Fibroblast of lung (primary cell): ENCODE measurements at places on chromosomes 6 and 20. TPM values are rescaled to one million over a fixed set of nuclear protein-coding genes. Genes with fewer than 3 reads are reported as not detected.
A peak's percentile ranks its signal among the peaks of the same experiment; 100 is the strongest.

Gene SLC17A1
- not detected in 2 replicates for total RNA-seq

- no peak for DNase-seq
Measured at GRCh38 chr6:168915855-168916254, 337.8 kb downstream of the THBS2 start.

- DNase-seq: no peak
Measured at GRCh38 chr6:89862273-89862672, 32.0 kb upstream of the GJA10 start.

Gene NEDD9
- total RNA-seq: 13.6 and 33.7 TPM in 2 replicates

- DNase-seq: no peak
Measured at GRCh38 chr6:115706324-115706723, 354.4 kb downstream of the FRK start.

GRCh38 chr6:166410426-166410935 is 27.7 kb upstream of the MPC1 start:
- no peak for DNase-seq

Gene PEX6
- total RNA-seq: 49.2 and 61.4 TPM in 2 replicates

Gene PNLDC1
- total RNA-seq: not detected in 2 replicates

DNA sequence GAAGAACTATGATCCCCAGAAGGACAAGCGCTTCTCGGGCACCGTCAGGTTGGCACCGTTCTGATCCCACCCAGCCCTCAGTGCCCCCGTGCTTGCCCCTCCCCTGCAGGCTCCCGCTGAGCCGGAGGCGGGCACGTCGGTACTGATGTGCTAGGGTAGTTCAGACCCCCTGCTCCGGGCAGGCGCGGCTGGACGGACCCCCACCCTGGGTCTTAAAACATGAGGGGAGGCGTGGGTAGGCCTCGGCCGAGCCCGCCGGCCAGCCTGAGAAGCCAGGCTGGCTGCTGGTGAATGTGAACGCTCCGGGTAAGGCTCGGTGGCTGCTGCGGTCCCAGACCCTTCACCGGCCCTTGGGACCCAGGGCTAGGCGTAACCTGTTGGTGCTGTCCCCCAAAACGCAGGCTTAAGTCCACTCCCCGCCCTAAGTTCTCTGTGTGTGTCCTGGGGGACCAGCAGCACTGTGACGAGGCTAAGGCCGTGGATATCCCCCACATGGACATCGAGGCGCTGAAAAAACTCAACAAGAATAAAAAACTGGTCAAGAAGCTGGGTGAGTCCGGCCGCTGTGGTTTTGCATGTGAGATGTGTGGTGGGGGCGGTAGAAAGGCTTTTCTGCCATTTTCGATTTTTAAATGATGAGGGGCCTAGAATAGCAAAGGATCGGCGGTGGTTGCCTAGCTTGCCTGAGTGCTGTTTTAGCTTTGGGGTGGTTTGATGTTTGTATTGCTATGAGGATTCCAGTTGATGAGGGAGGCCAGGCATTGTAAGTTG is 964 bp downstream of the RPL10A start:
- no peak for DNase-seq

DNA sequence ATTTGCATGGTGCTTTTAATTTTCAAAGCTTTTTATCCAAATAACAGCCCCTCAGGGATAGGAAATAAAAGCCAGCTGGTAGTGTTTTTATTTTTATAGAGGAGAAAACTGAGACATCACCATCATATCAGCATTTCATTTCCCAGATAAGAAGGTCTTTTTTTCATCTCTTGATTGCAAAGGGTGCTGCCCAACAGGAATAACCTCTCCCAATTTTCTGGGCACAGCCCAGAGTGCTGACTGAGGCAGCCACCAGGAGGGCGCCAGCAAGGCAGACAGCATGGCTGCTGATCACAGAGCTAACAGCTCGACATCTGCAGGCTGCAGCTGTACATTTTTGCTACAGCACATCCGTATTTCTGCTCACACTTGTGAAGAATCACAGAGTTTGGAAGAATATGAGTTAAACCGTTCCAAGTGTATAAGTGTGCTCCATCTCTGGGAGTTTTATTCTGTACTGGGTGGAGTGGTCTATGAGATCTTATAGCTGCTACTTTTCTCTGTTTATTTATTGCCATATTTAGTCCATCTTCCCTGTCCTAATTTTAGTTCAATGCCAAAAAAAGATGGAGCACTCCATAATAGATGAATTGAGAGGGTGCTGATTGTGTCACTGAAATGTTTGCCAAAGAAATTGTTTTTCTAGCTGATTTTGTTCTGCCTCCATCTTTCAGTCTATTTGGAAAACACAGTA is 85.5 kb upstream of the C20orf144 start:
- peak; percentile 20 for DNase-seq

GRCh38 chr20:20903773-20904500 is 191.5 kb upstream of the RALGAPA2 start:
- no peak for DNase-seq

DNA sequence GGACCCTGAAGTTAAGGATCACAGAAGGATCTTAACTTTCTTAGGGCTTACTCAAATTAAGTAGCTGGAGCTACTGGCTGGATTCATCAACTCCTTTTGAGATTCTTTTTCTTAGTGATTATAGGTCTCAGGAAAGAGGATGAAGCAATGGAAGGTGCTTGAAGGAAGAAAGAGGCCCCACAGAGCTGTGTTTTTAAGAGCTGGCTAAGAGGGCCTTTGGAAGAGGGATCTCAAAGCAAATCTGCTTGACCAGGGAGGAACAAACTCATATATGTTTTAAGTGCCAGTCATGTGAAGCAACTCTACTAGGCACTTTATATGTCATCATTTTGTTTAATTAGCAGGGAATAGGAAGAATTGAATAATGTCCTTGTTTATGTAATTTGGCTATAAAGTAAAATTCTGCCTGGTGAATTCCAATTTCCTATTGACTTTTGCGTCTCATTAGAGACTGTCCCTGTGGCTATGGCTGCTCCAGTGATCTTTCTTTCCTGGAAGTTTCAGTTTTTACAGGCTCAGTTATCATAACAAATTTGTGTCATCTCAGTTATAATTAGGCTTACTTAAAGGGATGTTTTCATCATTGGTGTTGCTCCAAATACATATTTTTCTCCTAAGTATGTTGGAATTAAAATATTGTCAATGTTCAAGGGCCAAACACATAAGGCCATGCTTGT is 222.8 kb upstream of the CITED2 start:
- DNase-seq: no peak

DNA sequence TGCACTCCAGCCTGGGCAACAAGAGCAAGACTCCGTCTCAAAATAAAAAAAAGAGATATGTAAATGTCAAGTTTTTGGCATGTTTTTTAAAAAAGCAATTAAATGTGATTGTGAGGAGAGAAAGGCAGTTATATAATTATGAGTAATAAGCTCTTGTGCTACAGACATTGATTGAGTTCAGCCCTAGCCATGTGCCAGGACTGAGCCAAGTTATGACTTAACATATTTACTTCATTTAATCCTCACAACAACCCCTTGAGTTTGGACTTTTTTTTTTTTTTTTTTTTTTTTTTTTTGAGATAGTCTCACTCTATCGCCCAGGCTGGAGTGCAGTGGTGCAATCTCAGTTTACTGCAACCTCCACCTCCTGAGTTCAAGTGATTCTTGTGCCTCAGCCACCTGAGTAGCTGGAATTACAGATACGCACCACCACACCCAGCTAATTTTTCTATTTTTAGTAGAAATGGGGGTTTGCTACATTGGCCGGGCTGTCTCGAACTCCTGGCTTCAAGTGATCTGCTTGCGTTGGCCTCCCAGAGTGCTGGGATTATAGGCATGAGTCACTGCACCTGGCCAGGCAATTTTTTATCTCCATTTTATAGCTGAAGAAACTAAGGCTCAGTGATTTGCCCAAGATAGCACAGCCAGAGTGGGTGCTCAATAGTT is 15.0 kb upstream of the CSE1L start:
- no peak for DNase-seq

DNA sequence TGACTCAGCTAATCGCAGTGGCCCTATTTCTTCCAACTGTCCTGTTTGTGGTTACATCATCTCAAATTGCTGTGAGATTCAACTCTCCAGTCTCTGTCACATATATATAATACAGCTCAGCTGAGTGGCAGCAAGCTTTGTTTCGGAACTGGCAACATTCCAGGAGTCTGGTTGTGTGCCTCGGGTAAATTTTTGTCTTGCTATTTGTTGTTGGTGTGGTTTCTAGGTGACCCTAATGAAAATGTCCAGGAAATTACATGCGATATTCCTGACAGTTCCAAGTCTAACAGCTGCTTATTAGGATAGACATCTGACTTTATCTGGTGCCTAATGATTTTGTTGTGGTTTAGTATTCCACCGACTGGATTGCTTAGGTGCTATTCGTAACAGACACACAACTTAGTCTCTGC is 581.8 kb downstream of the CD109 start:
- DNase-seq: peak; percentile 20

DNA sequence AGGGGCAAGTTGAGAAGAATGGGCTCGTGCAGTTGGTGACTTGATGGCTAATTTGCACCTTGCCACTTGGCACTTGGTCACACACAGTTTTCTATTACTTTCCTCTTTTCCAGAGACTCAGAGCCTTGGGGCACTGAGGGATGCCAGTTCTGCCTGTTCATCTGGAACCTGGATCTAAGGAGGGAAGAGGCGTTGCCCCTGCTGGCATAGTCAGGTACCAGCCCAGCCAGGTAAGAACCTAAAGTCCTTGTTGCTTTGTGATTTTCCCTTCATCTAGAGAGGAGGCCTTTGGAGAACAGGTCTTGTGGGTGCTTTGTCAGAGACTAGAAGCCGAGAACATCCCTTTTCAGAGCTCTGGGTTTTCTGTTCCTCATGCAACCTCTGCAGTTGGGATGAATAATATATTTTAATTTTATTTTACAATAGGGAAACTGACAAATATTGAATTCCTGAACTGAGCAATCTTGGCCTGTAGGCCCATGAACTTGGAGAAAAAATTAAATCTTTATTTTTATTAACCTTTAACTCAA is 11.4 kb downstream of the SYTL3 start:
- DNase-seq: no peak

GRCh38 chr20:58843128-58843556 is 7.6 kb downstream of the GNAS-AS1 start:
- DNase-seq: no peak

DNA sequence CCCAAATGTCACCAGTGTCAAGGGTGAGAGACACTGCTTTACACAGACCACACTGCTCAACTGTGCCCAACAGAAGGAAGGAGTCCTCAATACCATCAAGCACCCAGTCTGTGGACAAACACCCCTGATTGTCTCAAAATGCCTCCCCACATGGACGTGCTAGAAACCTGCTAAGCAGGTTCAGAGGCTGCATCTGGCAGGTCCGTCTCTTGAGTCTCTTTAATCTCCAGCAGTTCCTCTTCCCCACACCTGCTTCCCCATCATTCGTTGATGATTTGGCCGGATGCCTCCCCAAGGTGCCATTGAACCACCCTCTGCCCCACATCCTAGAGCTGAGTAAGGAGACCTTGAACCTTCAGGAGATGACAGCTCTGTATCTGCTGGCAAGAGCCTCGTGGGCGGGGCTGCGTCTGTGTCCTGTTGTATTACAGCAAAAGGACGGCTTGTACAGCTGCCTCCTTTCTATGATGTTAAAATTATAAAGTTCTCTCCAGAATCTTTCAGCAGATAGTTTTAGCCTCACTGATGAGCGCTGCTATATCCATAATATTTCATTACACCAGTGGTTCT is 179.2 kb downstream of the PREX1 start:
- DNase-seq: no peak

GRCh38 chr20:48224533-48225050 is 439.3 kb upstream of the SULF2 start:
- DNase-seq: no peak

GRCh38 chr6:82861121-82861520 is 204.5 kb downstream of the UBE3D start:
- DNase-seq: no peak

GRCh38 chr20:51953731-51954340 is 151.5 kb upstream of the SALL4 start:
- DNase-seq: no peak

DNA sequence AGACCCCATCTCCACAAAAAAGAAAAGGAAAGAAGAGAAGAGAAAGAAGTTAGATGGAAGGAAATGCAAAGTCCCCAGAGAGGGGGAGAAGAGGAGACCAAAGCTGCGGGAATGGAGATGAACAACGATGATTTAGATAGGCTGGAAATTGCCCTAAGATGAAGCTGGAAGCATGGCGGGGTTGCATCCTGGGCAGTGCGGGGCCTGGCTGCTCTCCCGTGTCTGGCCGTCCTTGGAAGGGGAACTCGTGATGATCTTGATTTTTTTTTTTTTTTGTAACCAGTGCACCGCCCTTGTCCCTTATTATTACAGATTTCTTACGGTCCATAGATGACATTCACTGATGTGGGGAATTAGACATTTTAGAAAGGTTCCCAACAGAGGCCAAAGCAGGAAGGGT is 276.5 kb downstream of the CDH4 start:
- no peak for DNase-seq

DNA sequence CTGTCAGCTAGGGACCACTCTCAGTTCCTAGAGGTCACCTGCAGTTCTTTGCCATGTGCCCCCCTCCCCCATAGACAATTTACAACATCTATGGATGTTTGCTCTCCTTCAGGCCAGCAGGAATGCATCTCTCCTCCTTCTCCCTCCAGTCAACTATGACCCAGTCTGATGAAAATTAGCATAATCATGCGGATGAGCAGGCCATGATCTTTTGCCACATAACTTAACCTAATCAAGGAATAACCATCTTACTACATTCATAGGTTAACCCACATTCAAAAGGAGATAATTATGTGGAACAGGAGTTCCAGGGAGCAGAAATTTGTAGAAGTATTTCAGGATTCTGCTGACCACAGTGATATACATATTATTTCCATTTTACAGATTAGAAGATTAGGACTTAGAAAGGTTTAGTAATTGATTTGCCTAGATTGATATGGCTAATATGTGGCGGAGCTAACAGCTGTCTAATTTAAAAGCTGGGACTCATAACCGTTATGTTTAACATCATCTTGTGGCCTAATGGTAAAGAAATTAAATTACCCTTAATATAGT is 485.5 kb downstream of the PHF3 start:
- no peak for DNase-seq

DNA sequence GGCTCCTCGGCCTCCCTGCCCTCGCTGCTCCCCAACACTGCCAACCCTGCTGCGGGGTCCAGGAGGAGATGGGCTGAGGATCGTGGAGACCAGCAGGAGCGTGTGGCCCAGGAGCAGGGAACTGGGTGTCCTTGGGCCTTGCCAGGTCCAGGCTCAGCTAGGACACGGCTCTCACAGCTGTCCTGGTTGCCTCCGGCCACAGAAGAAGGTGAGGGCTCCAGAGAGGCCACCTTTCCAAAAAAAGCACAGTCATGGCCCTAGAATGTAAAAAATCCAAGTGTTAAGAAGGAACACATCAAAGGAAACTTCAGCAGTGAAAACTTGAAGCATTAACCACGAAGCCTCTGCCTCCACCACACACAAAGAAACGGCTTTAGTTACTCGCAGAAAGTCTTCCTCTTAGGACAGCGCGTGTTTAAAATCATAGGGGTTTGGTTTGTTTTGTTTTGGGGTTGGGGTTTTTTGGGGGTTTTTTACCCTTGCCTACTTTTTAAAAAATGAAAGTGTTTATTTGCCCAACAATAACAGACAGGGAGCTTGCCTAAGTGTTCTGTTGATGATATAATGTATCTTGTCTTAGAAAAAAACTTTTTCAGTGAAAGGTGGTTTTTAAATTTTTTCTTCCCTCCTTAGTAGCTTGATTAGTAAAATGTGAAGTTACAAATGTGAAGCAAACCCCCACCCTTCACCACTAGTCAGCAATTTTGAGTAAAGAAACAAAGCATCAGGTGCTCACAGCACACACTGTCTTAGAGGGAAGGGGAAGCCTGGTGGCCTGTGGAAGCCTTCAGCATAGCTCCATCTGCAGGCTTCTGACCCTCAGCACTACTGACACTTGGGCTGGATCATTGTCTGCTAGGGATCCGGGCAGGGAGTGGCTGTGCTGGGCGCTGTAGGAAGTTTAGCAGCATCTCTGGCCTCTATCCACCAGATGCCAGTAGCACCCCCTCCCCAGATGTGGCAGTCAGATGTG is 60.0 kb downstream of the PTPN1 start:
- peak; percentile 59 for DNase-seq

Gene PAX1
- not detected in 2 replicates for total RNA-seq
